Coronary artery (tissue), 2 donors: ENCODE measurements at places on chromosomes 6 and 20.

- no peak for DNase-seq
Measured at GRCh38 chr6:35388030-35388429, 45.7 kb downstream of the PPARD start.

DNA sequence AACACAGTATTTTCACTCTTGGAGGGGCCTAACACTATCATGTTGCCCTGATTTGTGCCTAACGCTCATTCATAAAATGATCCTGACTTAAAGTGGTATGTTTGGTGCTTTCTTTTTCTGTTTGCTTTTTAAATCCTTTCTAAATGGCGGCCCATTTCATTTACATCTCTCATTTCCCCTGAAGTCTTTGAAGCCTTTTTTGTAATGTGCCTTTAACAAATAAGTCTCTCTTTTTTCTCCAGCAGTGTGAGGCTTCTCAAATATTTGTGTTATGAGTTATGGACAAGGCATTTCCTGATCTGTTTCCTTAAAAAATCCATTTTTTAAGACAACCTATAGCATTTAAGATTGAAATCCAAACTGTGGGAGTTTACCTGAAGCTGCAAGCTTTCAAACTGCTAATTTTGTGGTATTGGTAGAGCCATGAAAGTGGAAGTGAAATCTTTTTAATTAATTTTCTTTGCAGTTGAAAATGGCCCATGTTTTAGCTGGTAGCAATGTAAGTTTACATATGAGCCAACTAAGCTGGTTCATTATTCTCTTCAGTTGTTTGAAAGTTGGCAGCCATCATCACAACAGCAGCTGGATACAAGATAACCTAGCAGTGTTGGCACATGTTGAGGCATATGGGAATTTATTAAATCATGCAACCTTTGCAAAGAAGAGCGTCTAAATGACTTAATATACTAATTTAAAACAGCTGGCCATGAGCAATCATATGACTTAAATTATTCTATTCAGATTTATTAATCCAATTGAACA lies 469.7 kb downstream of the CDKAL1 start:
- no peak for DNase-seq

DNA sequence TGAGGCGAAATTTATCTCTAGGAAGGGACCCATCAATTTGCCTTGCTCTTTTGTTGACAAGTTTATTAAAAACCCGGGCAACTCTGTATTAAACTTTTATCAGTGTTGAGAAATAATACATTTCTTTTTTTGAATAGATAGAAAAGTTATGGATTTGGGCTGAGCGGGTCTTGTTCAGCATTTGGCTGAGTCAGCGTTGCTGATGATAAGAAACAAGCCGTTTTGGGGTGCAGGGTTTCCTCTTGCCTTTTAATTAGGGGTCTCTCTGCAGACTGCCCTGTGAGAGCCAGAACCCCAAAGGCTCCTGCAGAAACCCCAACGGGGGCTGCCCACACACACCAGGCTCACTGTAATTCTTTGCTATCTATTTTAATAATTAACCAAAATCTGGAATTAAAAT lies 82.1 kb upstream of the SLCO4A1 start:
- no peak for DNase-seq

GRCh38 chr6:5087389-5087788 lies 2.2 kb downstream of the PPP1R3G start:
- no peak for DNase-seq

GRCh38 chr20:5864428-5864827 lies 85.9 kb downstream of the TRMT6 start:
- DNase-seq: no peak

DNA sequence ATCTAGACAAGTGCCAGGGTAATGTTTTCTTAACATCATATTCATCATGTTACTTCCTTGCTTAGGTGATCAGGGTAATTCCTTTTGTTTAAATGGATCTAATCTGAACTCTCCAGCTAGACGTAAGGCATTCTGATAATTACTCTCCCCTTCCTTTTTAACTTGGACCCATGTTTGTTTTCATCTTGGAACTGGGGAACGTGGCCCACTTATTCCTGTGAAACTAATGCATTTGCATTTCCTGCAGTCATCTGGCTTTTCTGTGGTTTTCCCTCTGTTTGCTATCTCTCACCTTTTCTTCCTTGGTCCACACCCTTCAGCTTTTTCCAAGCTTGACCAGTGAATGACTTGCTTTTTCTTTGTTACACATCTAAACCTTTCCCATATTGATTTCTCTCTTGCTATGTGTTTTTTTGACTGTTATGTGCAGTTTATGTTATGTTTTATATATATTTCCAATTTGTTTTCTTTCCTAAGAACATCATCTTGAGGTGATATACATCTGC lies 33.3 kb downstream of the SLX4IP start:
- DNase-seq: no peak

- peak; percentile 24 for DNase-seq
Measured at GRCh38 chr20:44030394-44030793, 115.7 kb downstream of the TOX2 start.
